MCF 10A (cell line): ENCODE measurements at places on chromosomes 3 and 15. TPM values are rescaled to one million over a fixed set of nuclear protein-coding genes. Genes with fewer than 3 reads are reported as not detected.

- no peak for DNase-seq
Observed at GRCh38 chr3:102662498-102662772, 227.6 kb downstream of the ZPLD1 start.

- no peak for DNase-seq
Observed at GRCh38 chr3:71614426-71614825, 30.9 kb upstream of the FOXP1 start.

DNA sequence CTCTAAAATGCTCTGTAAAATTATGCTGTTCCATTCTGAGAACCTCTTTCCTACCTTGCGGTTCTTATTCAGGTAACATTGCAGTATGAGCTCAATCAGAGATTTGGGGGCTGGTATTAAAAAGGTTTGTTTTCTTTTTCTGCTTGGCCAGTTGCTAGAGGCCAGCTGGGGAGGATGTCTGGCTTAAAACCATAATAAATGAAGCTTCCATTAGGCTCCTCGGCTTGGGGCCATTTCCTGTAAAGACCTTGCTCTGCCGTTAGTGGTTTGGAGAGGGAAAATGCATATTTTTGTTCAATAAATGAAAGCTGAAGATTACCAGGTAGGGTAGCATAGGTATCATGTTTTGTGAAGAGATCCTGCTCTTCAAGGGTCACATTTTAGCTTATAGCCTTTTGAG, 55.2 kb downstream of the MCTP2 start:
- no peak for DNase-seq

DNA sequence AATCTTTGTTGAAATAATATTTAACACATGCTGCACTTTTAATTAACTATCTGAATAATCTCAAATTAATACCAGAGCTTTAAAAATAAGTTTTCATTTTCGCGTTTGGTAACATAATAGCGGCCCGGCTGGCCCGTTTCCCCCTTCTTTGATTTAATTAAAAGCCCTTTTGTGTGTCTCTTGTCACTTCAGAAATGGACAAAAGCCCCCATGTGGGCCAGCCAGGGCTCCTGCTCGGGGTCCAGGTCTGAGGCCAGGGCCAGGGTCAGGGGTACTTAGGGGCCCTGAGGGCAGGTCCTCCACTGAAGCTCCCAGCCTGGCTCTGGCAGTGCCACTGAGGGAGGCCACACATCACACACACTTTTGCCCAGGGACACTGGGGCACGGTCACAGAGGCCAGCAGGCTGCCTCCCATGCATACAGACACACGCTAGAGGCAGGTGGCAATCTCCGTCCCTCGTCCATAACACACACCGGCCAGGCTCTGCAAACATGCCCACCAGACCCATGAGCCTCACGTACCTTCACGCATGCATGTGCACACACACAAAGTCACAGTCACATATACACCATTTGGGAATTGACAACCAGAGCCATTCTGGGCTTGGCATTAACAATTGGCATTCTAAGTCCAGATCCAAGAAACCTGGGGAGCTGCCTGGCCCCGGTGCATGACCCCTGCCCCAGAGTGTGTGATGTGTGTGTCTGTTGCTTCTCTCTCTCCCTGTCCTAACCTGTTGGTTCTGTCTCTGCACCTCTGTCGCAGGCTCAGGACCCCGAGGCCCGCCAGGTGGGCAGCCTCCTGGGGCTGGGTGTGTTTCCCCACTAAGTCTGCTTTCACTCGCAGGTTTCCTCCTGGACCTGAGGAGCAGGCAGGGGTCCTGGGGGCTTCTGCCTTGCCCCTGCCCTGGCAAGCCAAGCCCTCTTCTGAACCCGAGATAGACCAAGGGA, 38.5 kb downstream of the DNAJB8 start:
- no peak for DNase-seq

CTXN2 gene
- not detected in 2 replicates for total RNA-seq
